Hepatocyte (in vitro differentiated cells): ENCODE measurements at places on chromosomes 12 and 14. TPM values are rescaled to one million over a fixed set of nuclear protein-coding genes. Genes with fewer than 3 reads are reported as not detected.
A peak's percentile ranks its signal among the peaks of the same experiment; 100 is the strongest.

DNA sequence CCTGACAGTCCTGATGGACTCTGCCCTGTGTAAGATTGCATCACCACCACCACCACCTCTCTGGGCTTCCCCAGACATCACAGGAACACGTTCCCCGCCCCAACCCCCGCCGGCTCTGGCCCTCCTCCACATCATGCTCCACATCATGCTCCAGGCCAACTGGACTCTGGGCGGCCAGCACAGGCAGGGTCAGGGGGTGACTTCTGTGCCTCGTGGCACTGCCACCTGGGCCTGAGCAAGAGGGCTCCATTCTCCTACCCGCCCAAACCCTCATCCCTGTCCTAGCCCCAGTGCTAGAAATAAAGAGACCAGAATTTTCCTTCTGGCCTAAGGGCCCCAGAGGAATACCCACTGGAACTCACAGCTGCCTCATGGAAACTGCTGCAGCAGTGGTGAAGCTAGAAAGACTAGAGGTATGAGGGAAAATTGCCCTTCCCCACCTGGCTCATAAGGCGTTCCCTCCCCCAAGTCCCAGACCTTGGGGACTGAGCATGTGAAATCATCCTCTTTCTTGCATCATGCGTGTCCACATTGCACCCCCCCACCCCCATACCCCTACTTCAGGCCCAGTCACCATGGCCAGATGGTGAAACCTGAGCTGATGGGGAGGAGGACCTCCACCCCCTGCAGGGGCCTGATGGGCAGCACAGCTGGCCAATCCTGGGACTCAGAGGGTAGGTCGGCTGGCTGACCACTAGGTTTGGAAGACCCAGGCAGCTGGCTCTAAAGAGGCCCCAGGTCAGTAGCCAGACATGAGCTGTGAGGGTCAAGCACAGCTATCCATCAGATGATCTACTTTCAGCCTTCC lies at the start of gene INHBE:
Gene INHBE (plus strand): TSS at position 742 of the 808 bp plus-strand sequence. CDS start 230 bp downstream, outside the sequence.
- H3K27ac ChIP-seq: peak within 1 kb of the TSS; percentile 91
- no peaks in the 10 kb centered on the region for H3K27me3 ChIP-seq
- peak; percentile 83 for DNase-seq
- H3K4me1 ChIP-seq: peaks cover 48% of the 10 kb centered on the region
- no peak within 1 kb of the TSS for H3K4me3 ChIP-seq
- no peaks in the 10 kb centered on the region for H3K36me3 ChIP-seq

DNA sequence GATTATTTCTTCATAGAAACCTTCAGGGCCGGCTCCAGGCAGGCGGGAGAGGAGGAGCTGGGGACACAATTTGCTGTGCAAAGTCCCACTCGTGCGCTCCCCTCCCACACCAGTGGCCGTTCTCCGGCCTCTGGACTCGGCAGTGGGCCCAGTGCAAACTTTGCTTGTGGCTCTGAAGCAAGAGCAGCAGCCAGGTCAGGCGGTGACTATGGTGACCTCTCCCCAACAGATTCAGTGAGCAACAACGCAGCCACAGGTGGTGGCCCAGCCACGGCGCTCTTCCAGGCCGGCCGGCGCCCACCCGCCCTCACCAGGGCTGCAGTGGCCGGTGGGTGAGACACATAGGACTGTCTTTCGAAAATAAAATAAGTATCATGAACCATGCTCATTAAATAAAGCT lies 29.5 kb downstream of the VPS37B start:
- H3K27me3 ChIP-seq: no peaks in the 10 kb centered on the region
- H3K36me3 ChIP-seq: no peaks in the 10 kb centered on the region
- H3K27ac ChIP-seq: no peak overlapping the region
- no peak overlapping the region for H3K4me3 ChIP-seq
- peaks cover 23% of the 10 kb centered on the region for H3K4me1 ChIP-seq

GRCh38 chr12:30646821-30647220 lies 48.8 kb downstream of the IPO8 start:
- no peaks in the 10 kb centered on the region for H3K27me3 ChIP-seq
- no peak overlapping the region for H3K27ac ChIP-seq
- no peak overlapping the region for H3K4me3 ChIP-seq
- no peak for DNase-seq

TAS2R7 gene
- total RNA-seq: not detected in 2 replicates

RFX4 gene
- not detected in 2 replicates for total RNA-seq
